ENCODE measurements at places on chromosomes 4 and X. TPM values are rescaled to one million over a fixed set of nuclear protein-coding genes. Genes with fewer than 3 reads are reported as not detected.
A peak's percentile ranks its signal among the peaks of the same experiment; 100 is the strongest.

DNA sequence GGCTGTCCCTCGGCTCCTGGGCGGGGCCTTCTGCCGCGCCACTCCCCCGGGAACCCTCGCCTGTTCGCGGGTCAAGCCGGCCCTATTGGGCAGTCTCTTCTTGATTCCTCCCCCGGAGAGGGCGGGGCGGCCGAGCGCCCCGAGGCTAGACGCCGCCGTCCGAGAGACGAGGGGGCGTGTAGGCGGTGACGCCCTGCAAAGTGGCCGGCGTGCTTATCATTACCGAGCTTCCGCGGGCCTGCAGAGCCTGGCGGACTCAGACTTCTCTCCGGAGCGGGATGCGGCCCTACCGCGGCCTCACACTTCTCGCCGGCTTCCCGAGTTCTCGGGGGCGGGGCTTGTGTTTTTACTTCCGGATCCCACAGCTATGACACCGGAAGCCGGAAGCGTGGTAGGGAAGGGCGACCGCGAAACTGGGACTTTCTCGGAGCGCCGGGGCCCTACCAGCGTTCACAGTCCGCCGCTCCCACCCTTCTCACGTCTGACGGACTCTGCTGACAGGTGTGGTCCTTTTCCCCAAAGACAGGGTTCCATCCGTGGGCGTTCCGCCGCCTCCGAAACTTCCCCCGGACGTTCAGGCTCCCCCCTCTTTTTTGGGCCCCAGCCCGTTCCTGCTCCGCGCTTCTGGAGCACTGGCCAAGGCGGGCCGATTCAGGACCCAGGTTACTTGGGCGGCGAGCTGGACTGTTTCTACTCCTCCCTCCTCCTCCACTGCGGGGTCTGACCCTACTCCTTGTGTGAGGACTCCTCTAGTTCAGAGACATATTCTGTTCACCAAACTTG is at the start of gene IKBKG:
IKBKG (plus strand) TSS at position 376 of the 783 bp plus-strand sequence. CDS start 4,383 bp downstream, outside the sequence.
- DNase-seq, result peak; percentile 89

The POU3F4 gene
- not detected for total RNA-seq

- DNase-seq, result no peak
Measured at GRCh38 chr4:124943145-124943889, 230.8 kb upstream of the ANKRD50 start.

DNA sequence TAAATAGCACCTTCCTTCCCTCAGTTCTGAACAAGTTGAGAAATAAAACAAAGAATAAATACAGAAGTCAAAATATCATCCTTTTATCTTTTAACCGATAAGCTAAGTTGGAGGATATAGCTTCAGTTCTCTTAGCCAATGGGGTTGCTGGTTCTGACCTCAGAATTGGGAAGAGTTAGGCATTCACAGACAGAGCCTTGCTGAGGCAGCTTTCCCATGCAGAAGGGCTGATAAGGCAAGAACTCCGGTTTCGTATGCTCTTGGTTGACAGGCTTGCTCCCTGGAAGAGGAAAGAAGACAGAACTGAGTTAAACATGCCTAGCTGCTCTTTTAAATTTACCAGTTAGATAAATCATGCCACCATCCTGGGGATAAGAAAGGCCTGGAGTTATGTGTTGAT is 17.6 kb downstream of the FRAS1 start:
- DNase-seq, result no peak

DNA sequence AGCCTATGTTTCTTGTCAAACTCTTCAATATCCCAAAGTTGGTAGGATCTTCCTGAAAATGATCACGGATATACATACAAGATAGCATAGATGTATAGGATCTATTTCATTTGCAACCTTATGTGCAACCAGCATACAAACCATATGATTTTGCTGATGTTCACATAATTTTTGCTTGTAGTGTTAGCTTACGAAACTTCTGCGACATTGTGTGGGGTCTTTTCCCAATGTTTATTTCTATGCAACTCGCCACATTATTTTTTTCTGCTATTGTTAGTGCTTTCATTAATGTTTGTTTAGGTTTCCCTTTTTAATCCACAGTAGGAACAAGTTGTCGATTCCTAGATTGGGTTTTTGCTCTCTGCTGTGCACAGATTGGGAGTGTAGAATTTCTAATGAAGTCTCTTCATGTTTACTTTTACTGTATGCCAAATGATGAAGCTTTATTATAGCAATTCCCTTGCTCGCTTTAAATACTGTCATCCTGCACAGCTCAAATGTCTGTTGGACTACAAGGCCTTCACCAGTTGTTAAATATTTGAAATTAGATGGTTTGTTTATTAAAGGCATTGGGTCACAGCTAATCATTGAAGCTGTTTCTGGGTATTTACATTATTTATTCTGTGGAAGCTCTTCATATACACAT is 257.6 kb upstream of the PCDH7 start:
- no peak for DNase-seq

The CRMP1 gene
- total RNA-seq, result not detected

DNA sequence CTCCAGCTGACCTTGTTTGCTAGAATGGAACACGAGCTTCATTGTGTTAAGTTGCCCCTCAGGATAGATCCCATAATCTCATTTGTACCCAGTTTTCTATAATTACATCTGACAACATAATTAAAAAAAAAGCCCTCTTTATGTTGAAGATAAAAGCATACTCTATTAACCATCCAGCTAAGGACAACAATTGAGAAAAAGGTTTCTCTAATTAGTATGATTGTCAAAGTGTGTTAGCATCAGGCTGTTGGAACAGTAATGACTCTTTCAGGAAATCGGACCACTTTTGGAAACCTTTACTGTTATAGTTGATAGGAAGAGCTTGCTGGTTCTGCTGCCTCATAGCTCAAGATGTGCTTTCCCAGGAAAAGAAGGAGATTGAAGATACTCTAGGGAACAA is 172.6 kb downstream of the FHIP1A start:
- DNase-seq, result no peak

GRCh38 chr4:38368613-38369012 is 295.4 kb upstream of the KLF3 start:
- no peak for DNase-seq

GRCh38 chr4:3715061-3715854 is 50.9 kb upstream of the ADRA2C start:
- no peak for DNase-seq

DNA sequence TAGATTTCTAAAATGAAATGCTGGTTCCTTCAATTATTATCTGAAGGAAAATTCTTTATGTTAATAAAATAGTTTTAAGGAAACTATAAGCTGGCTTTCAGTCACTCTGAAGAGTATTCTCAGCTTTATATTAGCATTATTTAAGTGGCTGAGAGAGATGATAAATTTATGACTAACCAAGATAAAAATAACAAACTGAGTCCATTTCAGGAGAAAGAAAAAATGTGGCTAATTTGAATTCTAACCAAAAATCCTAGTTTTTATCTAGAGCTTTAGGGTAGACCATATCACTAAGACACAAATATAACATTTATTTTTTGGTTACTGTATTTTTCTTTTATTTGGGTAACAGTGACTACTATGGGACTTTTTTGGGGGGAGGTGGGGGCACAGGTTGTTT is 59.4 kb upstream of the NAP1L5 start:
- DNase-seq, result no peak

DNA sequence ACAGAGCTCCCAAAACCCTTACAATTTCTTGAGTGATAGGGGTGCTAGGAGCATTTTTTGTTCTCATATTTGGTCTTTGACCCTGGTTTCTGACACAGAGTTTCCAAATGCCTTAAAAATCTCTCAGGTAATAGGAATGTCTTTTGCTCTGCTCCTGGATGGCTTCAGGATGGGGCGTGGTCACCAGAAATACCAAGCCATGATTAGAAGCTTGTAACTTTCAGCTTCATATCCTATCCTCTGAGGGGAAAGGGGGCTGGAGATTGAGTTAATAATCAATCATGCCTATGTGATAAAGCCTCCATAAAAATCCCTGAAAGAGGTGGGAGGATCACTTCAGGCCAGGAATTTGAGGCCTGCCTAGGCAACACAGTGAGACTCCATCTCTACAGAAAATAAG is 34.6 kb upstream of the IL9R start:
- no peak for DNase-seq

DNA sequence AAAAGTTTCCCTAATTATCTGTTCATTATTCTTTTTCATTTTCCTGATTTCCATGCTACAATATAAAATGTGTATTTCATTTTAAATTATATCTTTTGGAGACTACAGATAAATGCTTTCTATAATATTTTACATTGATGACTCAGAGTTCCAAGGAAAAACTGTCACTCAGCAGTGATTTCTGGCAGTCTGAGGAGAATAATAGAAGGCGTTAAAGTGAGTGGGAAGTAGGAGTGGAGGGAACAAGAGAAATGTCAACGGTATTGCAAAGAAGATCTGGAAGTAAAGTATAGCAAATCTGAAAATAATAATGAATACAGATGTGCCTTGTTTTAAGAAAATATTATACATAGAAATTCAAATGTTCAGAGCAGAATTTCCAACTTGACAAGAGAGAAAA is 293.6 kb upstream of the PITX2 start:
- DNase-seq, result no peak

The ABCD1 gene
- 7.5 TPM for total RNA-seq

- DNase-seq, result peak; percentile 47
Measured at GRCh38 chr4:78951862-78952472, 12.7 kb upstream of the PAQR3 start.

DNA sequence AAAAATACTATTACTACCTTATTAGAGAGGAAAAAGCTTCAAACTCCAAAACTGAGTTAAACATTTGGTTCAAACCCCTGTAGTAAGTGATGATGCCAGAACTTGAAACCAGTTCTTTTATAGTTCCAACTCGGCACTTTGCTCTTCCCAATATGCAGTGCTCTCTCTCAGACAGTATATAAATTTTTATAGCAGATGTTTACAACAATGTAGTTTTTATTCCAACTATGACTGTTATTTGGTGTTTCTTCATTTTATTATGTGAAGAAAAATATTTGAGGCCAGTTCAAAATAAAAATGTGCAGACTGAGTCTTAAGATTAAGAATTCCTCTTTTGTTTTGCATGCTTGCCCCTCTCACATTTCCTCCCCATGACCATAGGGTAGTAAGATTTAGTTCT is 2.9 kb upstream of the PPP4R3C start:
- no peak for DNase-seq

- DNase-seq, result no peak
Measured at GRCh38 chr4:6172927-6173200, 27.5 kb downstream of the JAKMIP1 start.

The FAM47A gene
- not detected for total RNA-seq

- no peak for DNase-seq
Measured at GRCh38 chr4:85873566-85873965, 398.6 kb downstream of the ARHGAP24 start.

The NAP1L2 gene
- total RNA-seq, result 11.4 TPM

The RAB9B gene
- 0.22 TPM for total RNA-seq

- DNase-seq, result no peak
Measured at GRCh38 chr4:64158648-64159326, 250.5 kb downstream of the TECRL start.

Data from CD4-positive, CD25-positive, alpha-beta regulatory T cell (primary cell).